AG10803 (cell line): ENCODE measurements at places on chromosomes 4 and X.

DNA sequence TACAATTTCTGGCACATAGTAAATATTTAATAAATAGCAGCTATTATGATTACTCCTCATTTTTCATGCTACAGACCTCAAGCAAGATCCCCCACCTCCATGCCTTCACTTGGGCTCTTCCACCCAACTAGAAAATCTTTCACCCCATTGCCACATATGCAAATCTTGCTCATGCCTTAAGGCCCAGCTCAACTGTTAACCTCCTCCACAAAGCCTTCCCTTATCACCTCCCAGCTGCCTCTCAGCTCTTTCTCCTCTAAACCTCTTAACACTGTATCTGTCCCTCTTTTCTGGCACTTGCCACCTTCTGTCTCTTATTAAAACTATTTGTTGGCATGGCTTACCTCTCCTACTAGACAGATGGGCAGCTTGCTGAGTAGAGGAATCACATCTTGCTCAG, 51.5 kb downstream of the PJA1 start:
- no peak for DNase-seq

DNA sequence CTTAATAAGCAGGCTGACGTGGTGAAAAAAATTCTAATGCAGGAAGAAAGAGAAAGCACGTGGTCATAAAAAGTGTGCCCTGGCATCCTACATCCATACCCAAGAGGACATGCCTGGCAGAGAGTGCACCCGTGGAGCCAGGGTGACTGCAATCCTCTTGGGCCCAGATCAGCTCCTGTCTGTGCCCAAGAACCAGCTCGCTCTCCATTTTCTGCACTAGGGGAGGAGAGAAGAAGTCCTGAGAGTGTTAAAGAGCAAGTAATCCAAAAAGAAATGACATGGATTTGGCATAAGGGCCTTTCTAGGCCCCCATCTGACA, 483.1 kb downstream of the BCOR start:
- no peak for DNase-seq

DNA sequence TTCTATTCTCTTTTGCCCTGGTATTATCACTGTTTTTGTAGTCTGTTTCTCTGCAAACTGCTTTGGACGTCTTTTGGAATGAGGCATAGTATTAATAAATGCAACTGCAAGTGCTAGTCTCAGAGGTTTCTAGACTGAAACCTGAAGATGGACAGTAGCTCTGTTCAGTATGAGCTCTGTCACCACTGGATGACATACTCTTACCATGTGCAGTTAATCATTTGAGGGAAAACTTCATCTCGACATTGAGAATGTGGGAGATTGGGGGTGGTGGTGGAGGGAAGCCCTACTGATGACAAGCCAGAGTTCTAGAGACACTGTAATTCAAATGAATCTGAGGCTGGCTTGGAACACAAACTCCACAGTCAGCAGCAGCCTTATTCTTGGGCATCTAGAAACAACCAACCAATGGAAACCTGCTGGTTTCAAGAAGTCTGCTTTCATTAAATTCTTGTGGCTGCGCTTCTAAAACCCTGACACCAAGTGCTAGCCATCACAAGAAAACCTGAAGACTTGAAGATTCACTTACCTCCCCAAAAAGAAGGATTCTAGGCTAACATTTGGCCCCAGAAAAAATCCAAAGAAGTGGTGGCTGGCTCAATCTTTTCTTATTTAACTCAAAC, 161.7 kb downstream of the RASL11B start:
- no peak for DNase-seq

GRCh38 chrX:1011691-1012283, 200.7 kb downstream of the CRLF2 start:
- no peak for DNase-seq

DNA sequence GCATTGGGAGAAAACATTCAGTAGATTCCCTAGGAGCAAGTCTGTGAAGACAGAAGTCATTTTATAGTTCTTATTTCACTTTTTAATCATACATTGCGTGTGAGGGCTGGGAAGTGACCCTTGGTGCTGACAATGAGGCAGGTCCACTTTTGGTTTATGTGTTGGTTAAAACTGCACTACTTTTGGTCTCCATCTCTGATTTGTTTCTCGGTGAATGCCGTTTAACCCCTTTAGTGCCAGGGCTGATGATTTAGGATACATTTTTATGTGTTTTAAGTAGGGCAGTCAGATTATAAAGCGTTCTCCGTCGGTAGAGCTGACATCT, 110.4 kb downstream of the AFF1 start:
- no peak for DNase-seq

DNA sequence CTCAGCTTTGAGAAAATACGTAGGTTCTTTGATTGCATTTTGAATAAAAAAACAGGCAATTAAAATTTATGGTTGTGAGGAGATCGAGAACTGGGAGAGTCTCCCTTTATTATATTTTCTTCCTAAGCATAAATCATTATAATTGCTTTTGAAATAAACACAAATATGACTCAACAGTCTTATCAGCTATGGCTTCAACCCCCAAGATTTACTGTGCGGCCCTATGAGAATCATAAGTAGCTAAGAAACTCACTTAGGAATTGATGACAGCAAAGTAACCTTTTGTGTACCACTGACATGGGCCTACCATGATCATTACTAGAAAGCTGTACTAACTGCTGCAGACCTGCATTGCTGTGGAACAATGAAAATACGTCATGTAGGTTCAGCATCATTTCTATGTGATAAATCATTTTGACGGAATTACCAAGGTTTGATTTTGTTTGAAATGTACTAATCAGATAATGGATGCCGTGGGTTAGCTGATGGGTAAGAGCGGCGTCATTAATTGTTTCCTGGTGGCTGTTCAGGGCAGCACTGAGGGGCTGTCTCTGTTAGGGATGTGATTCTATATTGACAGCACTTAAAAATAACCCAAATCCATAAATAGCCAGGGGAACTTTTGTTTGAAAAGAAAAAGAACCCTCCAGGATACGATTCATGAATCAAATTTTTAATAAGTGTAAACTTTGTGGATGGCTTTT, 51.5 kb upstream of the GPRIN3 start:
- DNase-seq = no peak

DNA sequence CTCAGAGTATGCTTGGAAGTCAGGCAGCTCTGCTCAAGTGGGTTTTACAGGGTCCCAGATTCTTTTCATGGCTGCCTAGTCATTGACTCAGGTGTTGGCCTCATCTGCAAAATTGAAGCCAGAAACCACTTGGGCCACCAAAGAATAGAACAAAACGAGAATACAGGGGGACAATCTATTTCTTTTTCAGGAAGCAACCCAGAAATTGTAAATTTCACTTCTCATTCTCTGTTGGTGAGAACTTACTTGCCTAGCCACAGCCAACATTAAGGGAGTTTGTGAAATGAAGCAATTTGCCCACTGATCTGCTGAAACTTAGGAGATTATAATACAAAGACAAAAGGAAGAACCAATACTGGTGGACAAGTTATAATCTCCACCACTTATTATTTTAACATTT, 8.6 kb upstream of the TKTL2 start:
- no peak for DNase-seq

DNA sequence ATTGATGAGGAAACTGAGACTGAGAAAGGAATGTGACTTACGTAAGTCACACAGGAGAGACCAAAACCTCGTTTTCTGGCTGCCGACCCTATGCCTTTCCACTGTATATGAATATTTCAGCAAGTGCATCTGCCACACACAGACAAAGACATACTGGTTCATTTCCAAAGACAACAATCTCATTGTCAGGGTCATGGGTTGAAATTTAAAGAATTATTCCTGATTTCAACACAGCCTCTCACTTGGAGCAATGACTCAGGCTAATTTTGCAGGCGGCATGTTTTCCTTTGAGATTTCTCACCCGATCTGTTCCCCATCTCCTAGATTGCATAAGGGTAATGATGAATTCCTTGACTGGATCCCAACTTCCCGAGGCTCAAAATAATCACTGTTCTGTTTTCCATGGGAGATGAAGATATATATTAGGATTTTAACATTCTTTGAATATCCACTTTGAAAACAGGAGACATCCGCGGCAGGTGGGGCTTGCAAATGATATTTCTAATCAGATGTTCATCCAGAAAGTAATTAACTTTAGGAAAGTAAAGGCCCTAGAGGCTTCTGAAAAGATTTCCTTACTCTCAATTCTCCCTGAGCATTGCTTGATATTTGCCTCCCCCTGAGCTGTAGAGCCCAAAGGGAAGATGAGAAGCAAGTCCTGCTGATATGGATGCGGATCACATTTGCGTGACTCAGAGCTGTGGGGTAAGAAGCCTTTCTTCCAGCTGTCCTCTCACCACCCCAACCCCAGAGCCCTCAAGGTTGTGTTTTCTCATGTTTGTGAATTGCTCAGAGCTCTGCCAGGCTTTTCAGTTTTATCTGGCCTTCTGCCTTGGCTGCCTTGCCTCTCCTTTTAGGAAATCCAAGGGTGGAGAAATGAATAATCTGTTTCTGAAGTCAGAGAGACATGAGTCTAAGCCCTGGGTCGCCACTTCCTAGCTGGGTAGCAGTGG, 361.1 kb upstream of the BOD1L1 start:
- DNase-seq = peak; percentile 92

GRCh38 chrX:49193542-49193964, 6.4 kb downstream of the SYP start:
- DNase-seq = no peak

GRCh38 chr4:108068442-108068841, 78.8 kb downstream of the HADH start:
- peak; percentile 79 for DNase-seq

- peak; percentile 29 for DNase-seq
Observed at GRCh38 chrX:37921758-37922157, 74.4 kb upstream of the DYNLT3 start.

DNA sequence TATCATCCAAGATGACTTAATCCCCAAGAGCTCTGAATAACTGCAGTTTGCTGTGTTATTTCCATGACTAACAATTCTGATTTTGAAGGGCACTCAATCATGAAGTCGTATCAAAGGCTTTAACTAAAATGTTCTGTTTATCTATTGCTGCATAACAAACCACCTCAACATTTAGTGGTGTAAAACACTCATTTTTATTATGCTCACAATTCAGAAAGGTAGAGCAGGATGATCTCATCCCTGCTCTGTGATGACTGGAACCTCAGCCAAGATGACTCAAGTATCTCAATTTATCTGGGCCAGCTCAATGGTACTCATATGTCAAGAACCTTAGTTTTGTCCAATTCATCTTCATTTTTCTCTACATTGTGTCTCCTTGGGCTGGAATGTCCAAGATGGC, 451.1 kb downstream of the PPARGC1A start:
- no peak for DNase-seq

- DNase-seq = peak; percentile 28
Observed at GRCh38 chr4:22607382-22607781, 85.4 kb upstream of the GBA3 start.

- DNase-seq = no peak
Observed at GRCh38 chrX:86137071-86137470, 11.2 kb upstream of the DACH2 start.

- no peak for DNase-seq
Observed at GRCh38 chr4:169058312-169058711, 48.3 kb upstream of the CBR4 start.

GRCh38 chr4:75655562-75655961, 17.6 kb downstream of the G3BP2 start:
- DNase-seq = no peak

DNA sequence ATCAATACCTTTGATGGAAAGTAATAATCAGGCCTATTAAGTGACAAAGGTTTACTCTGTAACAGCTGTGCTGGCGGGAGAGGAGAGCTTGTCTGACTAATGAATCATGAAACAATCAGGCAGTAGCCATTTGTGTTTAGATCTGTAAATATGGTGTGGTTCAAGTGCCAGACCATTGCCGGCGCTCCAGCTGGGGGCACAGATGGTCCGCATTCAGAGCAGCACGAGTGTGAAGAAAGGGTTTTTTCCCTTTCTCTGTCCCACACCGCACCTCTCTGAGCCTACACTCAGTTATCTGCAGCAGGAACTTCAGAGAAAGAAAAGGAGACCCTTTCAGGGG, 111.3 kb upstream of the PAQR3 start:
- no peak for DNase-seq

DNA sequence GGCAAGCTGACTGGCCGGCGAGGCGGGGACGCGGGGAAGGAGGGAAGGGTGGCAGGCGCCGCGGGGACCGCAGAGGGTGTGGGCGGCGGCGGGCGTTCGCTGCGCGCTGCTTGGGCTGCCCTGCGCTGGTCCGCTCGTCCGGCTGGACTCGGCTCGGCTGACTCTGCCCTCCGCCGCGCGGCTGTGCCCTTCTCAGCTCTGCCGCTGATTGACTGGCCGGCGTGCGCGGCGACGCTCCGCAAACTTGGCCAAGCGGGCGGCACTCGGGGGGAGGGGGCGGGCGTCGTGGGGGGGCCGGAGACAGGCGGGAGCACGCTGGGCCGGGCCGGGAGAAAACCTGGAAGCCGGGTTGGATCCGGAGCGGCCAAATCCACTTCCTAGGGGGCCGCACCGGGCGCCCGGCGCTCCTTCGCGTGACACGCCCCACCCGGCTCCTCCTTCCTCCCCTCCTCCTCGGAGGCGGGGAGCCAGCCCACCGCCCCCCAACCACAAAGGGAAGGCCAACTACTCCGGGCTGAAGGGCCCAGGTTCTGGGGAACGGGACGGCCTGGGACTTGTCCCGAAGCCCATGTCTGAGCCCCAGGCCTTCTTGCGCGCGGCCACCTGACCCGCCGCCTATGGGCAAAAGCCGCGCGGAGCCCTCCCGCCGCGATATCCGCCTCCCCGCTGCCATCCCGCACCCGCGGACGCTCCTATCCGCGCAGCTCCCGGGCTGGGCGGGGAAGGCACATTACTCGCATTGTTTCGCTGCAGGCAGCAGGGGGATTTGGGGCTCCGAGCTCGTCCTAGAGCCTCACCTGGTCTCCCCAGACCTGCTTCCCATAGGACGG, at the start of gene GPC4:
Gene GPC4 (minus strand): TSS at position 214 of the 830 bp plus-strand sequence. CDS start 524 bp downstream, outside the sequence.
- DNase-seq = peak; percentile 24

DNA sequence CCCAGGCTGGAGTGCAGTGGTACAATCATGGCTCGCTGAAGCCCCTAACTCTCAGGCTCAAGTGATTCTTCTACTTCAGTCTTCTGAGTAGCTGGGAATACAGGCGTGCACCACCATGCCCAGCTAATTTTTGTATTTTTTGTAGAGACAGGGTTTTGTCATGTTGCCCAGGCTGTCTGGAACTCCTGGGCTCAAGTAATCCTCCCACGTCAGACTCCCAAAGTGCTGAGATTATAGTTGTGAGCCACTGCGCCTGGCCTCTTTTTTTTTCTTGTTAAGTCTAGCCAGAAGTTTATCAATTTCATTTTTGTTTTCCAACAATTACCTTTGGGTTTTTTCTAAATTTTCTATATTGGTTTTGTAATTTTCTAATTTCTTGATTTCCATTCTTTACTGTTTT, 100.6 kb downstream of the GC start:
- no peak for DNase-seq

DNA sequence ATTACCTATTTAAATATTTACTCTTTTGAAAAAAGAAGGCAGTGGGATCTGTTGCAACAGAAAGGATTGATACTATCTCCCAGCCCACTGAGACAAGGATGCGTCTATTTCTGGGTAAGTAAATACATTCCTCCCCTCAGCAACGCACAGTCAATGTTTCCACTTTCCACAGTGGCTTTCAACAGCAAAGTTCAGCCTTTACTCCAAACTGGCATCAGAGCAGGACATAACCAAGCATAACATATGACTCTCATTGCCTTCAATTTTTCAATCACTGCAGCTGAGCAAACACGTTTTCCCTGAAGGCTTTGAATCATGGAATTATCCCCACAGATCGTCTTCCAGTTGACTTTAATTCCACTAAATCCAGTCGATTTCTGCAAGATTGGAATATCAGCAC, 160.3 kb upstream of the FRG1 start:
- DNase-seq = no peak
